ENCODE measurements at places on chromosomes 16 and 17.

DNA sequence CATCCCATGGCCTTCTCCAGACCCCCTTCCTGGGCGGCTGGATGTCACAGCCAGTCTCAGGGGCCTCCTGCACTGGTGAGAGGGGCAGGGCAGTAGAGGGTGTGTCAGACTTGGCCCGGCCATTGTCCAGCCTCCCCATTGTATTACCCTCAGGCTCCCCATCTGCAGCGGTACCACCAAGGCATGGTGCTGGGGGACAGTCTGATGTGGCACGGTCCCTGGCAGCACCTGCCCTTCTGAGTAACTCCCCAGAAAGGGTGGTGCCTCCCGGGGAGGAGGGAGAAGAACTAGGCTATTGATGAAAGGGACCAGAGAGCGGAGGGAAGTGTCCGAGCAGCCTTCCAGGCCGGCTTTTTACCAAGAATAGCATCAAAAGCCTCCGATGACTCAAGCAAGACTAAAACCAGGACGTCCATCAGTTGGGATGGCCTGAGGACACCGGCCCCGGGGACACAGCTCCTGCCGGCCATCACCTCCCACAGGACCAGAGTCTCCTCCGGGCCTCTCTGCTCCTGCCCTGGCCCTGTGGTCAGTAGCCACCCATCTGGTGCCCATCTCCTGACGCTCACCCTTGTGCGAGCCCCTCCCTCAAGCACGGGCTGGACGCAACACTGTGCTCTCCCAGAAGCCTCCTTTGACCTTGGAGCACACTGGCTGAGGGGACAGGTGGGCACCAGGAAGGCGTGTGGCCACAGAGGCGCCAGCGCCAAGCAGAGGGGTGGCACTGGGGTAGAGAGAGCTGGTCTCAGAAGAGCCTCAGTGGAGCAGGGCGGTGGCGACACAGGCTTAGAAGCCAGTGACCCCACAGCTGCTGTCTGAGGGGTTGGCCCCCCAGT lies 5.8 kb upstream of the CPNE7 start:
- DNase-seq = no peak

- no peak for DNase-seq
Observed at GRCh38 chr17:2363851-2364762, 26.8 kb downstream of the SGSM2 start.

DNA sequence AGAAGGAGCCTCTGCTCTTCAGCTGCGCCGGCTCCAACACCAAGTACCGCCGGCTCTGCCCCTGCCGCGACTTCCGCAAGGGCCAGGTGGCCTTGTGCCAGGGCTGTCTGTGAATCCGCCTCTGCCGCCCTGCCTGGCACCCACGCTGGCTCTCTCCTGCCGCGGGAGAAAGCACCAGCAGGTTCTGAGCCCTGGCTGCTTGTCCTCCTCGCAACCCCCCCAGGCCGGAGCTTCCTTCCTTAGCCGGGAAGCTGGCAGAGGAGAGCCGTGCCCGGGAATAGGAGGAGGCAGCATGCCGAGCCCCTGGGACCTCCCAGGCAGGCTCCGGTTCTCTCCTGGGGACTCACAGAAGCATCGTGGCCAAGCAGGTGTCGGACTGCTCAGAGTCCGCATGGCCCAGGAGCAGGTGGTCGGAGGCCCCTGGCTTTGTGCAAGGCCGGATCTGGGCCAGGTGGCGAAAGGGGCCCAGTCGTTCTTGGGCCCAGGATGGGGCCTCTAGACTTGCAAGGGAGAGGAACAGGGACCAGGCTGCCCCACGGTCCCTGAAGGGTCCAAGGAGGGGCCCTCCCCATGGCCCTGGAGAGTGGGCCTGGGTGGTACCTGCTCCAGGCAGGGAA lies 80.6 kb downstream of the MGAT5B start:
- no peak for DNase-seq

- no peak for DNase-seq
Observed at GRCh38 chr16:55567382-55567781, 898 bp downstream of the CAPNS2 start.

DNA sequence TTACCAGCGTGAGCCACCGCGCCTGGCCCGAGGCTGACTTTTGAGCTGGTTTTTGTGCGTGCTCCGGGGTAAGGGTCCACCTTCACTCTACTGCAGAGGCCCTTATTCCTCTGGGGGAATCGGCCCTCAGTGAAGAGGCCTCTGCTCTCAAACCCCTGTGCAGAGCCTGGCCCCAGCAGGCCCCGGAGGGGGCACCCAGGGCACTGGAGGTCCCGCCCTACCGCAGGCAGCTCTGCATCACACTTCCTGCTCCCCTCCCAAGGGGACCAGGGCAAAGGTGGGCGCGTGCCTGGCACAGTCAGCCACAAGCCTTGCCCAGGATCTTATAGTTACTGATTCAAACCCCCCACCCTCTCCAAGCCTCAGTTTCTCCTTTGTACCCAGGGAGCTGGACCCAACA lies 3.6 kb upstream of the UBE2I start:
- no peak for DNase-seq

Data from HAP-1 (cell line).